Hematopoietic multipotent progenitor cell treated with erythropoietin and hydrocortisone succinate and interleukin-3 and kit ligand, for 17 days (in vitro differentiated cells): ENCODE measurements at places on chromosomes 2 and 18.

DNA sequence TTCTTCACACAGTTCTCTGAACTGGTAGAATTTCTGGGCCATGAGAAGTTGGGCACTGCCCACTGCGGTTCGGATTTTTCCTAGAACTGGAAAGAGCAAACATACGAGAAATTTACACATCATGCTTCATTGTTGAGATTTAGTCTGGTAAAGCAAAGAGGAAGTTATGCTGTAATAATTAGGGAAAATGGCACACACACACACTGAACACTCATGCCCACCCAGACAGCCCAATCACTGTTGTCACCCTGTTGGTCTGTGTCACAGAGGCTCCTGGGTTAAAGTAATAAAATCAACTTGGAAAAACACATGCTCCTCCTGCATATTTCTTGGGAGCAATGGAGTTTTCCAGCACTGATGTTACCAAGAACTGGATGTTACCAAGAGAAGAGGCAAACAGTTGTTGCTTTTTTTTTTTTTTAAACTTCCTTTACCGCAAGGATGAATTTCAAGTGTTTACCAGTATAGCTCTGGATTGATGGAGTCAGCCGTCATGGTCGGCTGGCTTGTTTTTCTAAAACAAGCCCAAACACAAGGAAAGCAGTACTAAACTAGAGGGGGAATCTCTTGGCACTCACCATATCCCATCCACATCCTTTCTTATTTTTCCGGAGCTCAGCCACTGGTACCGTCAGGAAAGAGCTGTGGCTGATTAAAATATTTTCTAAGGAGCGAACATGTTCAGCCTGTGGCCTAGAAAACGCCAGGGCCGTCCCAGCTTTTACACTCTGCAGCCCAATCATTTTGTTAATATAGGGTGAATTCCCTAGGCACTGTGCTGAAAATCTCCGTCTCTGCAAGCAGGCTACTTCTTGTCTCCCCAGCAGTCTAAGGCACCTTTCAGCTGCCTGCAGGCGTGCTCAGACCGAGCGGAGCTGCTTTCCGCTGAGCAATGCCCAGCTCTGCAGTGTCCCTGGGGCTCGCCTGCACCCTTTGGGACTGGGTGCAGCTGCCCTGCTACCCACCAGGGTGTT is 58.9 kb downstream of the TGIF1 start:
- DNase-seq = no peak

GRCh38 chr2:101176803-101177202 is 25.6 kb upstream of the TBC1D8 start:
- no peak for DNase-seq

GRCh38 chr2:236912326-236913120 is 173.2 kb upstream of the COPS8 start:
- no peak for DNase-seq

DNA sequence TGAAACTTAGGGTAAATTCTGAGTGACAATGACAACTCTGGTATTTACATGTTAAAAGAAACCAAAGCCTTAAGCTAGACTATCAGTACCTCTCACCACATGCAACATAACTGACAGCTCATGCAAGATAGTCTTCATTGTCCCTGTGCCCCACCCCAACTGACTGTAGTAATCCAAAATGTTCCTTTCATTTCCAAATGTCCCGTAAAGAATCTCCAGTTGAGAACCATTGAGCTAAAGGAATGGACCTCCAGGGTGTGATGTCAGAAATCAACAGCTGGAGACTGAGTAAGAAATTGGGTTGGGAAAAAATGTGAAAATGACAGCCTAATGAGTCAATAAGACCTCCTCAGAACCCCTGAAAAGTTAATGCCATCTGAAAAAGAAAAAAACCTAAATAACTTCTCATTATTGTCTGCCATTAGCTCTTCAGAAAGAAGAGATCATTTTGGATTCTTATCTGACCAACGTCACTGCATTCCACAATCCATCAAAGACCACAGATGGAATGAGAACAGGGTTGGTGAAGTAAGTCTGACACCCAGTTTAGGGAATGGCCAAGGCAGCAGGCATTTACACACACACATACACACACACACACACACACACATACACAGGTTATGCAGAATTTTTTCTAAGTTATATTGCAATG is 51.7 kb upstream of the ACVR2A start:
- no peak for DNase-seq

- DNase-seq = no peak
Observed at GRCh38 chr2:21288739-21289520, 165.2 kb downstream of the TDRD15 start.

DNA sequence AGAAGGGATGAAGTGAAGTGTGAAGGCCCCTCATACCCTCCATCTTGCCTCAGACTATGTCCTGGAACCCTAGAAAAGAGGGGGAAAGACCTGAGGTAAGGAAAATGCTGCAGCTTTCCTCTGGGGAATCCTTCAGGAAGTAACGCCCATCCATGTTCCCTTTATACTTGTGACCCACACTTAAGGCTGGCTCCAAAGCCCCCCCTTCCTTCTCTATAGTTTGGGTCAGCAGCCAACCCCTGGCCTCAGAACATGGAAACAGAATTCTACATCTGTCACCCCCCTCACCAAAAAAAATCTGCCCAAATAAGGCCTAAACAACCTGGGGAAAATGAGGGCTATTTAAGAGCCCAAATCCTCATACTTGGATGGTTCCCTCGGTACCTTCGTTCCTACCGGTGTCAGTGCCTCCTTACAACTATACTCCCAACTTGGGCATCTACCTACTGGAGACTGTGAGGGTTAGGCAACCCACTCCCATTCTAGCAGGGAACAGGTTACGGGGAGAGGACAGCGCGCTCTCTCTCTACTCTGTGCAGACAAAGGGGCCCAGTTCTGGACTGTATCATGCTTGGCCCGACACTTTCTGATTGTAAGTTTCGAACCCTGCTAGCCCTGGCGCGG is 689 bp downstream of the OST4 start:
- DNase-seq = no peak

DNA sequence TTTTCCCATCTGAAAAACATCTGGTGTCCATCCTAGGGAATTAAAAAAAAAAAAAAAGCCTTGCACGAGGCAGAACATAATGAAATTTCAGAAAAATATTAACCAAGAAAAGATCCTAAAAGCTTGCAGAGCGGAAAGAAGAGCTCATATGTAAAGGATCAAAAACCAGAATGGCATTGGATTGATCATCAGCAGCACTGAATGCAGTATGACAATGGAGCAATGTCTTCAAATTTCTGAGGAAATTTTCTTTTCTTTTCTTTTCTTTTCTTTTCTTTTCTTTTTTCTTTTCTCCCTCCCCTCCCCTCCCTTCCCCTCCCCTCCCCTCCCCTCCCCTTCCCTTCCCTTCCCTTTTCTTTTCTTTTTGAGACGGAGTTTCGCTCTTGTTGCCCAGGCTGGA is 21.3 kb upstream of the FAM117B start:
- no peak for DNase-seq

DNA sequence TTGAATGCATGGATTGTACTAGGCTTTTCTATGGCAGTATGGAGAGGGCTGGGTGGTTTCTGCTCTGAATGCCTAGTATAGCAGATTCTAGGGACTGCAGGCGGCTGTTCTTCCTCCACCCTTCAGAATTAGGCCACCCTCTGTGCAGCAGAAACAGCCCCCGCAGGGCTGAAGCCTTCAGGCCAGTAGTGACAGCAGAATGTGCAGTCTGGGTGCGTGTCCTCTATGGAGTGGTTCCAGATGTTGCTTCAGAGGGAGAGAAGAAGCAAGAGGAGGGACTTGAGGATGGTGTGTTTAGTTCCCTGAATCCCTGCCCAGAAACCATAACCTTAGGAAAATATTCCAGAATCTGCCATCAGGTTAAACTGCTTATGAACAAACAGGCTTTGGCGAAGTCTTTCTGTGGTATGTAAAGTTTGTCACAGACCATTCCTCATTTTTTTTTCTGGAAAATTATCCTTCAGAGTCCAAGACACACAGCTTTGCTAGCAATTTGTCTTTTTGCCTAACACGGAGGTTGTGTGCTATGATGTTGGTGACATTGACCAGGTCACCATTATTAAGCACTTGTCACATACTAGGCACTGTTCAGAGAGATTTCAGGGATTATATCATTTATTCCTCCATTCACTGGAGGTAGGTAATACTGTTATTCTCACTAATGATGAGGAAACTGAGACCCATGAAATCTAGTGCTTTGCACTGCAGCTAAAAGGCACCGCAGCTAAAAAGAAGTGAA is 21.1 kb downstream of the CASP10 start:
- DNase-seq = no peak

- DNase-seq = no peak
Observed at GRCh38 chr2:223914324-223914723, 30.8 kb downstream of the WDFY1 start.
